Bone marrow (tissue), 2 donors: ENCODE measurements at places on chromosomes 12 and 14.

DNA sequence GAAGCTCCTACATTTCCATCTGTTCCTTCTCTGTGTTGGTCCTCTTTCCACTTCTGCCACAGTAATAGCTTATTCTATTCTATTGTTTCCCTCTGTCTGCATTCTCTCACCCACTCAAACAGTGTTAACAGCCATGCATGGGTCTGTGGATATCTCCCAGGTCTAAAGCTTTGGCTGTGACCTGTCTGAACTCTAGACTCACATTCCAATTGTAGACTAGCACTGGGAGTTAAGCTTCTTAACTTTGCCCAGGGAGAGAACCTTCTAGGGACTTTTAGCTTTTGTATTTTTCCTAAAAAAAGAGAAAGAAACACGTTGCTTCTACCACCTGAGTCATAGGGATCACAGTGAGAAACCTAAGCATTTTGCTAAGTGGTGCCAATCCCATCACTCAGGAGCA lies 36.7 kb downstream of the PTPRR start:
- DNase-seq, result no peak

- DNase-seq, result peak; percentile 82
Measured at GRCh38 chr12:11814374-11814773, 164.9 kb downstream of the ETV6 start.

- DNase-seq, result no peak
Measured at GRCh38 chr12:104513681-104514080, 56.9 kb downstream of the CHST11 start.

GRCh38 chr12:25745281-25745680 lies 192.2 kb upstream of the LMNTD1 start:
- DNase-seq, result no peak

DNA sequence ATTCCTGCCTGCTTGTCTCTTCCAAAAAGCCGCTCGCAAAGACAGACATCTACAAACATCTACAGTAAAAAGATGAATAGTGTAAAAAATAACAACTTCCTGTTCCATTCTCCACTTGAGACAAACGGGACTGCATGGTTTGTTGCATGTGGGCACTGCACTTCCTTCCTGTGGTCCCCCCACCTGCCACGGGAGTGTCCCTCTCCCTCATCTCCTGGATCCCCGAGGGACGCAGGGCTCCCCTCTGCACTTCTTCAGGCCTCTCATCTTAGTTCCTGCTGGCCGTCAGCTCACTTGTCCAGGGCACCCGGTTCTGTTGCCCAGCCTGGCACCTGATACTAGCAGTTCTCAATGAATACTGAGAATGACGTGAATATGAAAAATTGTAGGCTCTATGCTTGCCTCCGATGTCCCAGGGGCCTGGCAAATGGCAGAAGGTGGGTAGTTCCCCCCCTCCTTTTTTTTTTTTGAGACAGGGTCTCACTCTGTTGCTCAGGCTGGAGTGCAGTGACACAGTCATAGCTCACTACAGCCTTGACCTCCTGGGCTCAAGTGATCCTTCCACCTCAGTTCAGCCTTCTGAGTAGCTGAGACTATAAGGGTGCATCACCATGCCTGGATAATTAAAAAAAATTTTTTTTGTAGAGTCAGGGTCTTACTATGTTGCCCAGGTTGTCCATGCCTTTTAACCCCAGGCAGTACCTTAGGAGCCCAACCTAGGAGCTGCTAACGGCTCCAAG lies 3.5 kb upstream of the KLC1 start:
- DNase-seq, result no peak

GRCh38 chr14:93906341-93907329 lies 20.5 kb upstream of the FAM181A start:
- no peak for DNase-seq

GRCh38 chr14:73903028-73903427 lies 16.4 kb downstream of the ZNF410 start:
- no peak for DNase-seq

- DNase-seq, result no peak
Measured at GRCh38 chr12:117447665-117448366, 86.4 kb upstream of the NOS1 start.

- peak; percentile 41 for DNase-seq
Measured at GRCh38 chr12:12985817-12986408, 14.2 kb downstream of the HEBP1 start.

DNA sequence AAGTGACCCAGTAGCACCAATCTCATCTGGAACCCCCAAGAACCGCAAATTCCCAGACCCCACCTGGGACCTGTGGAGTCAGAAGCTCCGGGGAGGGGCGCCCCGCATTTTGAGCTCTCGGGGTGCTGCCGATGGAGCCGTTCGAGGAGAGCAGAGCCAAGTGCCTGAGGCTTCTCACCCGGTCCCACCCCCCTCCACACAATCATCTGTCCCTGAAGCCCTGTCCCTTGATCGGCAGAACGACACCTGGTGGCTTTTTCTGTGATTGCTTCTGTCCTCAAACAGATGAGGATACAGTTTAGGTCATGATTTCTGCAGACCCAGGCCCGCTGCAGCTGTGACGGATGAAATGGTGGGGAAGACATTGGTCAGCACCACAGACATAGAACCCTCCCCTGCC lies 74.7 kb downstream of the NOC4L start:
- DNase-seq, result no peak

DNA sequence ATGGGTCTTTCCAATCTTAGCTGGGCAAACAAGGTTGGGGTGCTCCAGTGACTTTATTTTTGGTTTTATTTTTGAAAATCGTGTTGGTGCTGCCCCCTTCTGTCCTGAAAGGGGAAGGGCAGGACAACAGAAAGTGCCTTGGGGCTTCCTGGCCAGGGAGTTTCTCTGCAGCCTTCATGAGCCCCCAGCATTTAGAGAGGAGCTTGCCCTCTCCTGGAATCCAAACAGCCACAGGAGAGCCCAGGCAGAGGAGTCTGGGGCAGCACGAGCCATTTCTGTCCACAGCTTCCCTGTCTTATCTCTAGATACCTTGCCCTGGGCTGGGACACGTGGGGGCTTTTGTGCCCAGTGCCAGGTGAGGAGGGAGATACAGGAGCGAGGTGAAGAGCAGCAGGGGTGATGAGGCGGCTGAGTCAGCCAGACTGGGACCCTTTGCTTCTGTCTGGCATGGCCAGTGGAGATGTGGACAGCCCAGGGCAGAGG lies 4.4 kb upstream of the C1RL start:
- peak; percentile 5 for DNase-seq

DNA sequence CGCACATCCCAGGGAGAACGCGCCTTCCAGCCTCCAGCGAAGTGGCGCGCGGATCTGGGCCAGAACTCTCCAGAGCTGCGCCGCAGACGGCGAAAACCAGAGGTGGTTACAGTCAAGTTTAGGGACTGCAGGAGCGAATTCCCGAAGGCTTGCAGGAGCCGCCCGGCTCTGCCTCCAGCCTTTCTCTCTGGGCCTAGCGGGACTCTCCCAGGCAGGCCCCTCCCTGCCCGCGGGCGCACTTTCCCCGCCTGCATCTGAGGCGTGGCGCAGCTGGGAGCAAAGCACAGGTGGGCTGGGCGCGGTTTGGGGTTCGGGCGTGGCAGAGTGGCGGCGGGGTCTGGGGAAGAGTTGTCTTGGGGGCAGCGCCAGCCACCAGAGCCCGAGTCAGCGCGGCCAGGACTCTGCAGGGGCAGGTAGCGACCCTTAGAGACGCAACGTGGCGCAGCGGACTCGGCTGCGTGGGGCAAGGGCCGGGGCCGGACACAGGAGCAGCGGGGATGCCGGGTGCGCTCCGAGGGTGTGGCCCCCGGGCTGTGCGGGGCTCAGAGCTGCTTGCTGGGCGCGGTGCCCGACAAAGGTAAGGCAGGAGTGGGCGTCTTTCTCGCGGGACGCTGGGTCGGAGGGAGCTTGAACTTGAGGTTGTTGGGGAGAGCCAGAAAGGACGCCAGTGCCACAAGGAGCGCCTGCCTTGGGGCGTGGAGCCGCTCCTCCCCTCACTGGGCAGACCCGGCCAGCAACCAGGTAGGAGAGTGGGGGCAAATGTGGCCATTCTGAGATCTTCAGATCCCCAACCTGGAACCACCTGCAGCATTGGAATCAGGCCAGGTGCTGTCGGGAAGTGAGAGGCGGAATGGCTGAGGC lies 1126.0 kb downstream of the AACS start:
- no peak for DNase-seq

DNA sequence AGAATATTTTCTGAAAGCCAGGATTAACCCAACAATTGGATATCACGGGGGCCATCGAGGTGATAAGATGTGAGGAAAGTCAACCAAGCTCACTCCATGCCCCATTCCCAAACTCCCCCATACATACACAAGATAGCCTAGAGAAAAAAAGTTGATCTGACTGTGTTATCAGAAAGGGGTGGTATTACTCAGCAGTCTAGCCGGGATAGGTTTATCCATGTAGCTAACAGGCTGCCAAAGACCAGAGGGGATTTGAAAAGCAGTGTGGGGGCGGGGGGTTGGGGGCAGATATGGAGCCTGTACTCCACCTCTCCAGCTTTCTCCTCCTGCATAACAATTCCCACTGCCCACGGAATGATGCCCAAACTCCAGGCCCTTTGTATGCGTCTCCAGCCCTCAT lies 13.2 kb upstream of the MAP1LC3B2 start:
- DNase-seq, result no peak

DNA sequence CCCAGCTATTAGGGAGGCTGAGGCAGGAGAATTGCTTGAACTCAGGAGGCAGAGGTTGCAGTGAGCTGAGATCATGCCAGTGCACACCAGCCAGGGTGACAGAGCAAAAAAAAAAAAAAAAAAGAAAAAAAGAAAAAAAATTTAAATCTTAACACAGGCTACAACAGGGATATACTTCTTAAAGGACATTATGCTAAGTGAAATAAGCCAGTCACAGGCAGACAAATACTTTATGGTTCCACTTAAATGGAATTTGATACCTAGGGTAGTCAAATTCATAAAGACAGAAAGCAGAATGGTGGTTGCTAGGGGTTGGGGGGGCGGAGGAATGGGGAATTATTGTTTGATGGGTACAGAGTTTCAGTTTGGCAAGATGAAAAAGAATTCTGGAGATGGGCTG lies 14.8 kb upstream of the PPTC7 start:
- DNase-seq, result no peak

DNA sequence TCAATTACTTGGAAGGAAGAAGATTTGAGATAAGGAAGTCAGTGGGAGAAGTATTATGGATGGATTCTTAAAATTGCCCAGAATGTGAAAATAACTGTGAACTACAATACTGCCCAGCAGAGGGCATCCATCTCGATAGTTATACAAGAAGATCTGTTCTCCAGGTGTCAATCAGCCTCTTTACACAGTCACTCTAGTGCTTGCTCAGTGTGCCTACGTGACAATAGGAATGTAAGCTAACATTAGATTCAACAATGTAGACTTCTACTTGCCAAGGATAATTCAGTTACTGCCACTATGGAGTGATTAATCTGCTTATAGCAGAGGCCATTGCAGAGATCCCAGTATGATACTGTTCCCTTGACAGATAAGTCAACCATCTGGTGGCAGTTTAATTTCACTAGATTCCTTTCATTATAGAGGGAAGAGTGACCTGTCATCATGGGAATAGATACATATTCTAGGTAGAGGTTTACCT lies 10.6 kb upstream of the MAP4K5 start:
- no peak for DNase-seq

DNA sequence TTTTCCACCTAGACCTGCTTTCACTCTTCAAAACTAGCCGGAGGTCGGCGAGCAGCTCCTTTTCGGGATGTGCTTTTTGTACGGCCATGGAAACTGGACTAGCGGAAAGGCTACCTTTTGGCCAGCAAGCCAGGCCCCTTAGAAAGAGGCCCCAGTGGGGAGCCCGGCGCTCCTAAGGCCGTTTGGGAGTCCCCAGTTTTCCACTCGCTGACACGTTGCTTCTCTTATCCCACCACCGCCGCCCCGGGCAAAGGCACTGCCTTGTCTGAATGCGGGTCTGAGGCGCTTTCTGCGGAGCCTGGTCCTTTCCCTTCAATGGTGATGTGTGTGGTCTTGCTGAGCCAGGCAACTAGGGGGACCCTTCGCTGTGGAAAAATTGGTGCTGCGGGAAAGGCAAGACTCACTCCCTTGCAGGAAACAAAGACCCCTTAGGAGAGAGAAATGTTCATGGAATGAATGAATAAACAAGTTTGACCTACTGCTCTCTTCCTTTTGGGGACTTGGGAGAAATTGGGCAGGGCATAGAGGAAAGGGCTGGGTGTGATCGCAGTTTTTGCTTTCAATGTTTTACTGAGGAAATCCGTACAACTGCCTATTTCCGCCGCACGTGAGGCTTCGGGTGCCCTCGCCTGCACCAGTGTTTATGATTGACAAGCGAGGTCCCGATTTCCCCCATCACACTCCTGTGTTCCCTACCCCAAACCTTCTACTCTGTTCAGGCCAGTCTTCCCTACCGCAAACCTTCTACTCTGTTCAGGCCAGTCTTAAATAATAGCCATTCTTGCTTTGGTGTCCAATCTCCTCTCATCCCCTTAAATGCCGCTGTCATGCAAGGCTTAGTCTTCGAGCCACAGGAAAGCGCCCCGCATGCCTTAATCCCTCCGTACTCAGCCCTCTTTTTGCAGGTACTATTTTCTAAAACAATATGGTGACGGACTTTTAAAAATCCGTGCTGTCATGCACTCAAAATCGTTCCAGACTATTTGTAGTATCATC lies 1.0 kb upstream of the SLC38A2 start:
- DNase-seq, result peak; percentile 50

GRCh38 chr12:27057543-27057942 lies 24.8 kb downstream of the C12orf71 start:
- no peak for DNase-seq

DNA sequence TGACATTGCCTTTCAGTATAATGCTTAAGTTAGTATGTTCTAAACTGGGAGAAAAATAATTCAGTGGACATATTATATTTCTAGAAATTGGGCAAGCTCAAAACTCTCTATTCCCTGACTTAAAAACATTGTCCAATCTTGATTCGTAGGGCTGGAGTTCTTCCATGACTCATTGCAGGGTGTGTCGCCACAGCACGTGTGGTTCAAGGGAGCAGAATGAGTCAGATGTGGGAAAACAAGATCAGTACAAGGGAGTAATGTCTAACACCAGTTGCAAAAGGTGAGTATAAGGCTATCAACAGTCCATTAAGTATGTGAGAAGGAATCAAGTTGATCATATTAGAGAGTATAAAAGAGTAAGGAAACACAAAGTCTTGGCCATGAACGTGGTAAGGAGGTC lies 887.0 kb downstream of the TMTC2 start:
- no peak for DNase-seq

GRCh38 chr12:19474147-19474546 lies 34.9 kb downstream of the AEBP2 start:
- DNase-seq, result no peak

- DNase-seq, result no peak
Measured at GRCh38 chr12:132717531-132718387, 7.1 kb downstream of the PGAM5 start.

DNA sequence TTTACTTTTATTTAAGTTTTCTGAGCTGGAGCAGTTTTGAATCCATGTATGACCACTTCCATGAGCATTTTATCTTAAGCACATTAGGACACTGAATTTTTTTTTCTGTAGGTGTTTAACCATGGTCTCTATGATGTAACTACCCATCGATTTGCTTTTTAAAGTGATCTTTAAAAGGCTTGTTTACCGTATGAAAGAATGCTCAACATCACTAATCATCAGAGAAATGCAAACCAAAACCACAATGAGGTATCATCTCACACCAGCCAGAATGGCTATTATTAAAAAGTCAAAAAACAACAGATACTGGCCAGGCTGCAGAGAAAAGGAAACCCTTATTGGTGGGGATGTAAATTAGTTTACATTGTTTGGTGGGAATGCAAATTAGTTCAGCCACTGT lies 23.0 kb downstream of the GLRX5 start:
- no peak for DNase-seq

- no peak for DNase-seq
Measured at GRCh38 chr14:36829547-36829946, 167.9 kb downstream of the PAX9 start.

GRCh38 chr12:42468921-42469320 lies 120.6 kb downstream of the PRICKLE1 start:
- no peak for DNase-seq

- DNase-seq, result no peak
Measured at GRCh38 chr12:22361785-22362184, 27.3 kb upstream of the ST8SIA1 start.
